ENCODE measurements at places on chromosomes 12 and 14.

DNA sequence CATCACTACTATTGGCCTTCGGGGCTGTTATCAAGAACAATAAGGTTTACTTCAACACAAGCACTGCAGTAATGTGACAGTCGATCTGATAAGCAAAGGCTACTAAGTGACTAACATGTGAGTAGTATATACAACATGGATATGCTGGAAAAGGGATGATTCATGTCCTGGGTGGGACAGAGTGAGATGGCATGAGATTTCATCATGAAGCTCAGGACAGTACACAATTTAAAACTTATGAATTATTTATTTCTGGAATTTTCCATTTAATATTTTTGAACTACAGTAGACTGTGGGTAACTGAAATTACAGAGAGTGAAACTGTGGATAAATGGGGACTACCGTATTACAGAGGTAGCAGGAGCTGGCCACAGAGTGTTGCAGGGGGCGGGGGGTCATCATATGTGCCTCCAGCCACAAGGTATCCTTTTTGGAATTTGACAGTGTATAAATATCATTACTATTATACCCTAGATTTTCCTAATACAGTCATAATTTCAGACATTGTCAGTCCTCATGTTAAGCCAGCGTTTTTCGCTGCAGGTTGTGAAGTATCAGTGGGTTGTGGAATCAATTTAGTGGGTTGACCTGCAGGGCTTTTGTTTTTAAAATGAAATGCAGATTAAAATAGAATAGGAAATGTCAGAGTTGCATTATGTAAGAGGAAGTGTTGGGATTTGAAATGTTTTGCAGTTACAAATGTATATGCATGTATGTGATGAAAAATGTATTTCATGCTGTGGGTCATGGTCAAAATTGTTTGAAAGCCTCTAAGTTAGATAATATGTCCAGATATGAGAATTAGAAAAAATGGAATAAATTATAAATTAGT is 148.0 kb upstream of the NUDT4 start:
- DNase-seq, result no peak

DNA sequence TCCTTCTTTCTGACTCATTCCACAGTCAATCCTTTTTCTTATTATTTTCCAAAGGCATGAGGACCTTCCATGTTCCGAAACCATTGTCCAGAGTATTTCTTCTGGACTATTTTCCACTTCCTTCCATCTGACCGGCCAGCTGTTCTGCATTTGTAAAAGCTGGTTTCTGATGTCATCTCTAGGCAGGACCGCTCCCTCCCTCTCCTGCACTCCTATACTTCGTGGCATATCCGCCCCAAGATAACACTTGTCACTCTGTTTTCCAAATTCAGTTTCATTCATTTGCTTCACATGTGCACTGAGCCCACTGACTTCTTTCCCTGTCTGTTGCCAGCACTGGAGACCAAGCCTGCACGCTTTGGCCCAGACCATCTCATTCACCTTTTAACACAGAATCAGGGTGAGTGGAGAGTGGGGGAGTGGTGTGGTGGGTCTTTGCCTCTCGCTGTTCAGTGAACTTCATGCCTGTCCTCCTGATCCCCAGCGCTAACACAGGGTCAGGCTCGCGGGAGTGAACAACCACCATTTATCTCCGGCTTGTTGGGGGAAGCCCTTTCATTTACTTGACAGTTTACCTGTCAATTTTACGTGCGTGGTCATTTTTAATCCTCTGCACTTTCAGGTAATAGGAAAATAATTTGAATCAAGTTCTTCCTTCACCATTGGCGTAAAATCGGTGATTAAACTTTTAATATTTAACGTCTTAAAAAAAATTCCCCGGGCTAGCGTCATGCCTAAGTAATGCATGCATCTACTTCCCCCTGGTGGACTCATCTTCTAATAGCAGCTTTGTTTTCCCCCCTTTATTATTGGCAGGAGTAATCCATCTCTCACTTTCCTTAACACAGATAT is 52.5 kb downstream of the C12orf75 start:
- peak; percentile 76 for DNase-seq

DNA sequence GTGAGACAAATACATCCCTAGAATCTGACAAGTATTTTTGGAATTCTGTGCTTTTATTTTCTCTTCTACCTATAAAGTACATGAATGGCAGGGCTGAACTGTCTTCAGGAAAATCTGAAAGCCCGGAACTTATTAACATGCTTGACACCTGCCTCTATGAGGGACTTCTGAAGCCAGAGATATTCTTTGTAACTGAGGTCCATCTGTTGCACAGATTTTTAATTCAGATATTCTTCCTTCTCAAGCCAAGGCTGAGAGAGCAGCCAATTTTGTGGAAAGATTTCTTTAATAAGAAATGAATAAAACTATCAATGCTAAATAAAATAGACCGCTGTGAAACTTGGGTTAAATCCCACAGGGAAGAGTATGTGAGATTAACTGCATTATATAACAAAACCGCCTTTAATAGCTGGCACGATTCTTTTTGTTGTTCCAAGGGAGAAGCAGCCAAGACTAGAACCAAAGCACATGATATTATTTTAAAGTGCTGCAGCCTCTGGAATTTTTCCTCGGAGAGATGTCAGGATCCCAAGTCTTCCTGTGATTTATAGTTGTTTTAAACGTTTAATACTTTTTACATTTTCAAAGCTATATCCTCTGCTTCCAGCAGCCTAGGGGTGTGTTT is 148.9 kb downstream of the CRADD start:
- DNase-seq, result no peak

DNA sequence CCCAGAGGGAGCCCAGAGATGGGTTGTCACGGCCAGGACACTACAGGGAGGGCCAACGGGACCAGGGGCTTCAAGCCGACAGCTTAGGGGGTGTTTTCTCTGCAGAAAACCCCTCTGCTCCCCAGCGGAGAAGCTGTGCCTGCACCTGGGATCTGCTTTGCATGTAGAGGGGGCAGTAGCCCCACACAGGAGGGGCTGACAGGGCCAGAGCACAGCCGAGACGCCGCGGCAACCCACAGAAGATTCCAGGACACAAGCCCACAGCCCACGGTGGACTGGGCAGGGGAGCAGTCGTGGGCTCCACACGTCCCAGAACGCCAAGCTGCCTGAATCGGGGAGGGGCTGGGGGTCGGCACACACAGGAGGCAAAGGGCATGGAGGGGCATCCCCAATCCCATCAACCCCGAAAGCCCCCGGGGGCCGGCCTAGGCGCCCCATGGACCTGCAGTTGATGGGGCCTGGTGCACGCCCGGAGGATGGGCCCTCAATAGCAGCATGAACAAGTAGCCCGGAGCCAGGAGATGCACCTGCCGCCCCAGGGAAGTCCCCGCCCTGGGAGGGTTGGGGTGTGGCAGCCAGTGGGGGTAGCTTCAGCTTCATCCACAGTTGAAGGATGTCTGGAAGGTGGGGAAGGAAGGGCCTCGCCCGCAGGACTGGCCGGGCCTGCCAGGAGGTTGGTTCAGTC is 30.5 kb upstream of the TMEM179 start:
- DNase-seq, result no peak

DNA sequence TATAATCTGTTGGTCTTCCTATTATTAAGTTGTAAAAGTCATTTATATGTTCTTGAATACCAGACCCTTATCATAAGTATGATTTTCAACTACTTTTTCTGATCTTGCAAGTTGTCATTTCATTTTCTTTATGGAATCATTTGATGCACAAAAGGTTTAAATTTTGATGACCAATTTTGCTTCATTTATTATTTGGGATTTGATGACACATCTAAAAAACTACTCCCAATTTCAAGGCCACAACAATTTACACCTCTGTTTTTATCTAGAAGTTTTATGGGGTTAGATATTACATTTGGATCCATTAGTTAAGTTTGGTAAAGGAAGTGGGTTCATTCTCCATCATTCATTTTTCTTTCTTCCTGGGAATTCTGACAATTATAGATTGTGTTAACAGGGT is 259.2 kb downstream of the LRFN5 start:
- no peak for DNase-seq

GRCh38 chr12:62466018-62466593 is 520 bp upstream of the MON2 start:
- DNase-seq, result peak; percentile 53

GRCh38 chr14:23573384-23574015 is 5.1 kb downstream of the JPH4 start:
- no peak for DNase-seq

DNA sequence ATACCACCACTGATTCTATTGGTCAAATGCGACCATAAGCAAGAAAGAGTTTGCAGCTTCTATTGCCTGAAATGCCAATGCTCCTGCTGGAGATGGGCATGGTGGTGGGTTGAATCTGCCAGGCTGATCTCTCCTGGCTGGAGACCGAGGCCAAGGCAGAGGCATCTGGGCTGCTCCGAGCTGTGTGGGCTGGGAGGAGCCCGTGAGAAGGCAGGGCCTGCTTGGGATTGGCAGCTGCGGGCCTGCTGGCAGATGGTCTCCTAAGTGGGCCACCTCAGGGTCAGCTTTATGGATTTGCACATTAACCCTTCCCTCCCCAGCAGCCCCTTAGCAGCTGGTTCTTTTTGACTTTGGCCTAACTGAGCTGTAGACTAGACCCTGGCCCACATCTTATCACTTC is 25.4 kb downstream of the SRRM4 start:
- no peak for DNase-seq

- no peak for DNase-seq
Measured at GRCh38 chr14:50366115-50366514, 30.6 kb downstream of the CDKL1 start.

DNA sequence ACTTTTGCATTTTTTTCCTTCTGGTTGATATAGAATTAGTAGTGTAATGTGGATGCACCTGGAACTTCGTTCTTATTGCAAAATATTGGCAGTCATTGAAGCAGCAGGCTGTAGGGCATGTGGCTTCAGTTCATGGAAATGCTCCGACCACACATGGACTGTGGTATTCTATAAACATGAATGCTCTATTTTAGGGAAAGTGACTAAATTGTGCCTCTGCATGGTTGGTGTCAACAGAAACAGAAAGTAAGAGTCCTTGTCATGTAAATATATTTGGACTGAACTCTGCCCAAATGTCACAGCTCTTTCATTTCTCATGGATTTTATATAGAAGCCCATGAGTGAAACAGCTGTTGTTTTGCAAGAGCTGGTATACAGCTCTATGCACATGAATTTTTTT is 917.0 kb downstream of the LRFN5 start:
- peak; percentile 5 for DNase-seq

DNA sequence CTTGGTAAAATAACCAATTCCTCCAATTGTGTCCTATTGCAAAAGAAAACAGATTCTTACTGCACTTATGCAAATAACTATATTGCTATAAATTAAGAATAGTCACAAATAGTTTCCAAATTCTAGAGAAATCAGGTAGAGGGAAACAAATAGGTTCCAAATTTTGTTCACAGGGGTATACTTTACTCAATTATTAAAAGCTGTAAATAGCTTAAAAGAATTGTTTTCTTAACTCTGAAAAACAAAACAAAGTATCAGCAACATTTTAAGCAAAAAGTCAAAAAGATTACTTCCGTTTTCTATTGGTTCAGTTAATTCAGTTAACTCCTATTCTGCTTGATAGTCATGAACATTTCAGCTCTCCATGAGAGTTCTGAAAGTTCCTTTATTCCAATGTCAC is 85.6 kb upstream of the PPP4R3A start:
- DNase-seq, result no peak

GRCh38 chr12:128394137-128394536 is 127.2 kb downstream of the TMEM132C start:
- no peak for DNase-seq

GRCh38 chr12:15677228-15677627 is 112.0 kb downstream of the EPS8 start:
- DNase-seq, result no peak

DNA sequence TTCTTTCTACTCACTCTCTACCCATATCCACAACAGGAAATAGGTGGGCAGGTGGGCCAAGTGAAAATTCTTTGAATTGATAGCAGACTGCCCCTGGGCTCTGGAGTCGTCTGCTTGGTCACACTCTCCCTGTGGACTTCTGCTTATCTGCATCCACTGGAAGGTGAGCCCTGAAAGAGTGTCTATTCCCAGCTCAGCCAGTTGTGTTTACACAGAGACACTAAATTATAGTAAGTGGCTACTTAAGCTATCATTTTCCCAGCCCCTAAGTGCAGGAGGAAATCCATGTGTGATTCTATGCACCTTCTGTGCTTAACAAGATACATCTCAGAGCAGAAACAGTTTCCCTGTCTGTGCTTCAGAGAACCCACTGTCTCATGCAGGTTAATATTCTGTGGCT is 338.4 kb downstream of the FUT8 start:
- DNase-seq, result no peak

DNA sequence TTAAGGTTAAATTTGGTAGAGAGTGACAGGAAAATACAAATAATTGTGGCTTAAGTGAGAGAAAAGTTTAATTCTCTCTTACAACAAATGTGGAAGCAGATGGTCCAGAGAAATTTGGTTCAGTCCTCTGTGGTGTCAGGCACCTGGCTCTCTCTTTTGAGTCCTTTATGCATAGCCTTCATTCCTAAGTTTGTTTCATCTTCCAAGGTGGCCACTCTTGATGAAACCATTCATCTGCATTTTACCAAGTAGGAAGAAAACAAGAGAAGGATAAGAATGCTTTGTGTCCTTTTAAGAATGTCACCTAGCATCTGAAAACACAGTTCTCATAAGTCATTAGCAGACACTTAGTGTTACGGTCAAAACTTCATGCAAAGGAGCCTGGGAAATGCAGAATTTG is 442.5 kb downstream of the CCER1 start:
- no peak for DNase-seq

DNA sequence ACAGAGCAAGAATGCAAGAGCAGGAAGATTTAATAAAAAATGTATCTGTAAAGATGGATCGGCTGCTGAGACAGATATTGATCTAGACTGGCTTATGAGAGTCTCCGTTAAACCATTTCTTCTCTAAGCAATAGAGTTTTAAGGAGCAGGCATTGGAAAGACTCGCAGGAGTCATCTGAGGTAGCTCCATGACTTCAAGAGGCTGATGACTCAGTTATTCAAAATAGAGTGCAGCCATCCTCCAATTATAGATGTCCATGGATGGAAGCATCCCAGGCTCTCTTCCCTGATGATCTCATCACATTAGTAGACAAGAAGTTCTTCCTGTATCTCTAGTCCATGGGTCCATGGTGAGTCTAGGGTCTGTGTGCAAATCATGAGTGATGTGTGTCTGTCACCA is 638.3 kb upstream of the TMEM132C start:
- no peak for DNase-seq

DNA sequence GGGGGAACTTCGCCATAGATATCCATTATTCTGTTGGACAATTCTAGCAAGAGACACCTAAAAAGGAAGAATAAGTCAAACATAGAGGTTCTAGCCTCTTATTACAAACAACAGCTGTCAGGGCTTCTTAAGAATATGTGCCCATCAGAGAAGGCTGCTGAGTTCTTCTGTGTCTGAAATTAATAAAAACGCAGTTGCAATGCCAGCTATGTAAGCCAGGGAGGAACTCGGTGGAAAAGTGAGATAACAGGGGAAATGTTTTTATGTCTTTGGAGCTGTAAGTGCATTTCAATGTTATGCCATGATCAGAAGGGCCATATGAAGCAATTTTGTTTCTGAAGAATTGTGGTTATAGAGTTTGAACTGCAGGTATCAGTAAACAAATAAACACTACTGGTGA is 95.0 kb downstream of the SYT1 start:
- DNase-seq, result no peak

- DNase-seq, result no peak
Measured at GRCh38 chr12:100721169-100721568, 73.4 kb upstream of the ANO4 start.

- no peak for DNase-seq
Measured at GRCh38 chr14:82362452-82362851, 828.8 kb upstream of the SEL1L start.
